ELR (cell line): ENCODE measurements at places on chromosomes 6 and 20.

- DNase-seq, result no peak
Observed at GRCh38 chr6:158762787-158763433, 56.3 kb downstream of the EZR start.

DNA sequence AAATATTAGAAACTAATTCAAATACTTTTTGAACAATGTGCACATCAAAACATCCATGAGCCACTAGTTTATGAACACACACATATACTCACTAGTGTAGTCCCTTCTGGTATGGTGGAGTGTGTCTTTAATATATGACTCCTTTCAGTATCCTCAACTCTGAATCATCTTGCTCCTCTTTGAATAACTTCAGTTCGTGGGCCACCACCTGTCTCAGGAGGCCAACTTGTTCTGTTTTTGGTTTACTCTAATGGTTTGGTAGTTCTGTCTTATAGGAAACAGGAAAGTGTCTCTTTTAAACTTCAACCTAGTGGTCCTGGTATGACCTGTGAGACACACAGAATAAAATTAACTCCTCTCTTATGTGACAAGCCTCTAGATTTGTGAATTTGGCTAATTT lies 55.6 kb downstream of the ZNF292 start:
- DNase-seq, result no peak

DNA sequence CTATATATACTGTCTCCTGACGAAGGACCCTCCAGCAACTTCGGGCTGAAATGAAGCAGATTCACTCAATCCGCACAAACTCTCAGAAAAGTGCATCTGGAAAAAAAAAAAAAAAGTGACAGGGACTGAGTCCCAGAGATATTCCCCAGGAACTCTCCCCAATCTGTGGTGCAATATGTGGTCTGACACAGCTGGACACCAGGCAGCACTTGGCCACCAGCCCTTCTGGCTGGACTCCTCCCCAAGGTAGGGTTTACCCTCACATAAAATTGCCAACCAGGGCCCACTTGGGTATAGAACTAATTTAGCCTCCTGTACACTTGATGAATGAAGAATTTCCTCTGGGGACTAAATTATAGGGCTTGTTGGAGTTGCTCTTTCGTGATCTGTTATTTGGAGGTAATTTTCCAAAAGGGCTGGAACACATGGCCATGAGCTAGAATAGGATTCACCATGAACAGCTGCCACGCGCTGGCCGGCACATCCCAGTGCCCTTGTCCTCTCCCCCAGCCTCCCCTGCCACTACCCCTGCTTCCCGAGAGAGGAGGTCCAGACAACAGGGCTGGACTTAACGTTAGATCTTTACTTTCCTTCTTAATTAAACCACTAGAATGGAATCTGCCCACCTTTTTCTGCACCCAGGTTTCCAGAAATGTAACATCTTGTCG lies 379.2 kb downstream of the BMP2 start:
- no peak for DNase-seq

DNA sequence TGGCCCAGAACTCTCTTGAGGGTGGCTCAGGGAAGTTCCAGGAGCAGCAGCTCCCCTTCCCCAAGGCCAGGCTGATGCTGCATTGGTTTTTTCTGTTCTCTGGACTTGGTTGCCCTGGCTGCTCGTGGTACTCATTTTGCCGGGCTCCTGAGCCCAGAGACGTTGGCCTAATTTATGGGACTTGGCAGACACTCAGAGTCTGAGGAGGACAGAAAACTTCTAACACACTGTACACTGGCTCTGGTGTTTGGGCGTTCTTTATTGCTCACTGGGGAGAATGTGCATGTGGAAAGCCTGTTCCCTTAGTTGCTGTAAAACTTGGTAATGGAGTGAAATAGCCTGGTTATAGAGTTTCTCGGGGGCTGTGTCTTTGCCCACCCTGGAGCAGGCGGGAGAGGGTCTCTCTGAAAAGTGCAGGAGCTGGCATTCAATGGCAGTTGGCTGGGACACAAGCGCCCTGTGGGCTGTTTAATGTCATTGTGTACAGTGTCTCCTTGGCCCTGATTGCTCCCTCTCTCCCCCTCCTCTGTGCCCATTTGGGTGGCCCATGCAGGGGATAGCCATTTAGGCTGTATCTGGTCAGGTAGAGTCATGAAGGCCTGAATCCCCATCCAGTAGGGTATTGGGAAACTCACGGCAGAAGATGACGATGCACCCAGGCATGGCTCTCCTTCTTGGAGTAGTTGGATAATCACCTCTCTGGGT lies 109.3 kb downstream of the CDC5L start:
- no peak for DNase-seq

DNA sequence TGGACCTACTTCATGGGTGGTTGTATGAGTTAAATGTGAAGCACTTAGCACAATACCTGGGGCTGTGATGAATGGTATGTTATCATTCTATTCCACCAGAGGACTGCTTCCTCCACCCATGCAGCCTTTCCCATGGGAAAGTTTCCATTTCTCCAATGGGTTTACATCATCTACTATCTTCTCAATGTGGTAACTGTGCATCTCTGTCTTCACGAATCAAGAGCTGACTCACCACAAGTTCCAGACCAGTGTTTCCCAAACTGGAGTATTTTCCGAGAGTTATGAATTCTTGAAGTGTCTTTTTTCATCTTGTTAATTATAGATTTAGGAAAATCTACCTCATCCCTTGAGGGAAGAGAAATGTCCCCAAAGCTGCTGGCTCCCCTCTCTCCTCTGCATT lies 182.8 kb downstream of the UNC5CL start:
- no peak for DNase-seq

DNA sequence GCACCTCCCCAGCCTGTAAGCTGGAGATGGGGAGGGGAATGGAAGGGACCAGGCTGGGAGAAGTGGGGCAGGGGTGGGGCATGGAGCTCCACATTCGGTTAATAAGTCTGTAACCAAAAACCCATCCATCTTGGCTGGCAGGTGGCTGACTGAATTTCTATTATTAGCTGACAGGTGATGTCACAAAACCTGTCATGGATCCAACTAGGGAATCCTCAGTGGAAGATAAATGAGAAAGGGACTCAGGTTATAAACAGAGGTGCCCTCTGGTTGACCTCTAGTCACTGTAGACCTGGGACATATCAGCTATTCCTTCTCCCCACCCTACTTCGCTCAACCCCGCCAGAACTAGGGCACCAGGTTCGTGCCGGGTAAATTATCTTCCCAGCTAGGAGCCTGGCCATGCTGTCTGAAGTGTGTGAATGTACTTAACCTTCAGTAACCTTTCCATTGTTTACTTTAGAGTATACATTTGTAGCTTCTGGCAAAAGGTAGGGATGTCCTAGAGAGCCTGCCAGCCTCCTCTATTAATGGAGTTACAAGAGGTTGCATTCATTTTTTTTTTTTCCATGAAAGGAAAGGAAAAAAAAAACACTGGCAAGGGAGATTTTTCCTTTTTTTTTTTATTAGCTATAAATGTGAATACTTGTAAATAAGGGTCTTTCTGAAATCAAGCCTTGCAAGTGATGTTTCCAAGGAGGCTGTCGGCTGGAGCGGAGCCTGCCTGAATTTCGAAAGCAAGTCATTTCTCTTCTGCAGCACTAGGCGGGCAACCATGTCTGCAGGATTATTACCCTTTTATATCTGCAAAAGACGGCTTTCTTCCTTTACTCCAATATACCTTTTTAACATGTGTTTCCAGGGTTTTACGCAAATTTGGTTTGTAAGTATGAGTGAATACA lies 135.9 kb downstream of the TMEM242 start:
- DNase-seq, result no peak

- DNase-seq, result no peak
Observed at GRCh38 chr6:96450082-96450769, 71.4 kb upstream of the UFL1 start.

DNA sequence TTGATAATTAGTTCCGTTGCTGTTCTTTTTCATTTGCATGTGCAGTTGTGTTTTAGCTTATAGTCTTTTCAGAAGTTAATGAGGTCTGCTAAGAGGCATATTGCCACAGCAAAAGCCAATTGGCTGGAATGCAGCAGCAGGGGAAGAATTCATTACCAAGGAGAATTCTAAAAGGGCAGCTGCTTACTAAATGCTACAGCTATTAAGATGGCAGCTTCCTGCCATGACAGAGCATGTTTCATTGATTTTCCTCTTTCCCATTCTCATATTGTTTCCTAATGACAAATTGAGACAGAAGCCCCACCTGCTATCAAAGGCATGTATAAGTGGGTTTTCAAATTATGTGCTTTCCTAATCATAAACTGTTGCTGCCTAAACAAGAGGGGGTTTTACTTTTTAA lies 66.6 kb downstream of the CLVS2 start:
- DNase-seq, result no peak

- DNase-seq, result no peak
Observed at GRCh38 chr6:86969573-86969972, 32.2 kb downstream of the HTR1E start.

DNA sequence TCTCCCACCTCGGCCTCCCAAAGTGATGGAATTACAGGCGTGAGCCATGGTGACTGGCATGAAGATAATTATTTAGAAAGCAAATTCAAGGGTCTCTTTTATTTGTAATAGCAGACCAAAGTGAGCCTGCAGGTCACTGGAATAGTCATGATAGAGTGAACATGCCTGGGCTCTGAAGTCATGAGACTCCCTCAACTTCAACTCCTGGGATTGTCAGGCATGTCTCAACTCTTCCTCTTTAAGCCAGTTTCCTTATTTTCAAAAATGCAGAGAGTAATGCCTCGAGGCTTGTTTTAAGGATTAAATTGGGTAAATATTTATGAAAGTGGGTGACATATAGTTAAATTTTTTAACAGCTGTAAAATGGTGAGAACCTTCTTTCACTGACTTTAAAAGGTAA lies 22.7 kb upstream of the HECA start:
- DNase-seq, result peak; percentile 21

GRCh38 chr6:45667300-45667699 lies 289.6 kb upstream of the SUPT3H start:
- no peak for DNase-seq

- DNase-seq, result peak; percentile 52
Observed at GRCh38 chr6:162385980-162386379, 341.6 kb downstream of the PRKN start.

- DNase-seq, result no peak
Observed at GRCh38 chr6:165577556-165577955, 85.5 kb downstream of the PDE10A start.

GRCh38 chr20:20561841-20562240 lies 150.6 kb downstream of the RALGAPA2 start:
- DNase-seq, result no peak

GRCh38 chr20:44104798-44105517 lies 82.0 kb downstream of the JPH2 start:
- peak; percentile 60 for DNase-seq

DNA sequence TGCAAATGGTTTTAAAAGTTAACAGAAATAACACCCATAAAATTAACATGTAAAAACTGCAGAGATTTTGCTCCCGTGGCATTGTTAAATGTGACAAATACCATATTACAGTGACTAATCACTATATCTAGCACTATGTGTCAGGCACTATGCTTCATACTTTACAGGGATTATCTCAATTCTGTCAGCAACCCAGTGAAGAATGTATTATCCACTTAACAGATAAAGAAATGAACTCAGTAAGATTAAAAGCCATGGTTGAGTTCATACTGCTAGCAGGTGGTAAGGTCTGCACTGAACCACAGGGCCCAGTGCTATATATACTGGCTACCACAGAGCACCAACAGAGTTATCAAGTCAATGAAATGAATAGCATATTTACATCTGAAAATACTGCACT lies 65.4 kb downstream of the RWDD2A start:
- peak; percentile 8 for DNase-seq

GRCh38 chr20:37408302-37409193 lies 62.6 kb downstream of the SRC start:
- DNase-seq, result no peak

DNA sequence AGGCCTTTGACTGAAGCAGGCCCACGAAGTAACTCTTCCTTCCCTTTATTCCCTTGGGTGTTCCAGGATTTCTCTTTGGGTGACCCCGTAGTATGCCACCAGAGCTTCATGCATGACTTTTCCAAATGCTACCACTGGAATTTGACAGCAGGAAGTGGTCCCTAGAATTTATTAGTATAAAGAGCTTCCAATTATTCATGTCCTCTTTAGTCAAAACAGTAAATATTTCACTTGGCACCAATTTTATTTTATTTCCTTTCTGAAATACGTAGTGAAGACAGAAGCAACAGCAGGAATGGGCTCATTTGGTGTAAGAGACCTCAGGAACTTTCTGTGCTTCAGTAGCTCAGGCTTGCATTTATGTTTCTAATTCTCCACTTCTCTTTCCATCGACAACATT lies 151.3 kb downstream of the LCA5 start:
- no peak for DNase-seq

GRCh38 chr20:57620274-57620990 lies at the start of gene ZBP1:
TSS of gene ZBP1 (minus strand) at chr20:57620426. CDS start at chr20:57620295, 131 bp downstream.
- DNase-seq, result no peak

DNA sequence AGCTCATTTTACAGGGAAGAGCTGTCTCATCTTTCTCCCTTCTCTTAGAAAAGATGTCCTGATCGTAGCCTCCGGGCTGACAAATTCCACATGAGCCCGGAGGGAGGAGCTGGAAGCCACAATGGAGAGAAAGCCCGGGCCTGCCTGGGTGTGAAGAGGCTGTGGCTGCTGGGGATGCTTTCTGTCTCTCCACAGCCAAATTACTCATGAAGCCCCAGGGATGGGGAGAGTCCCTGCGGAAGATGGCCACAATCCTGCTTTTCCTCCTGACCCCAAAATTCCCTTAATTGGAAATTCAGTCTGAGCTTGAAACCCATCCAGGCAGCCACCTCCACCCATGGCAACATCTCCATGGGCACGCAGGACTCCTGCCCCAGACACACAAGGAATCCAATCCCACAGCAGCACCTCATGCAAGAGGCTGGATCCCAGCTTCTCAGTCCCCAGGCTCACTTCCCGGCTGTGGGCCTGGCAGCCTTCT lies 32.4 kb downstream of the JPH2 start:
- DNase-seq, result peak; percentile 71

- no peak for DNase-seq
Observed at GRCh38 chr6:91149246-91149955, 562.5 kb upstream of the MAP3K7 start.

- peak; percentile 51 for DNase-seq
Observed at GRCh38 chr6:7628479-7628878, 38.5 kb downstream of the SNRNP48 start.

DNA sequence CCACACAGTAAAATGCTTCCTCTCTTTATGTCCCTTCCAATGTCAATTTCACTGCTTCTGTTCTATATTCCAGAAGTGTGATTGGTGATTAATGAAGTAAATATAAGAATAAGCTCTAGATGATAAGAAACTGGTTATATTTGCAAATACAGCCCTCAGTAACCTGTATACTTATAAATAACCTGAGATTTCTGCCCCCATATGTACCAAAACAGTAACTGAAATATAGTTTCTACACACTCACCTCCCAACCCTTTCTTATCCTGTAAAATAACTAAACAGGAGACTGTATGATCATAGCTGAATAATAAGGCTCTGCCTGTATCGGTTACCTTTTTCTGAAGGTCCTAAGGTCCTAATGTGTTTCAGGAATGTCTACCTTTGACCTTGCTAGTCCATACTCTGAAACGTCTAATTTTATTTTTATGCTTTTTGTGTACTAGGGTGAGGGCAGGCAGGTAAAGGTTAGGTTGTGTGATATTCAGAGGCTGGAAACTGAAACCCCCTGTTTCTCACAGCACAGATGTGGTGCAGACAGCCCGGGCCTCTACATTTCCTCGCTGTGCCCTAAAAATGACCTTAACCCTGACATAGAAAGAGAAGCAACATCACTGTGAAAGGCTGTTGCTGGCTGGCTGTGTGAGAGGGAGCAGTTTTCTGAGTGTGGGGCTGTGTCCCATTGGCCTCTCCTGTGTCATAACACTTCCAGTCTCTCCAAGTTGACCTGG lies 378.8 kb downstream of the CENPW start:
- no peak for DNase-seq

GRCh38 chr6:130547723-130548122 lies 181.9 kb downstream of the TMEM200A start:
- DNase-seq, result no peak
